ENCODE measurements at places on chromosomes 4 and X.

DNA sequence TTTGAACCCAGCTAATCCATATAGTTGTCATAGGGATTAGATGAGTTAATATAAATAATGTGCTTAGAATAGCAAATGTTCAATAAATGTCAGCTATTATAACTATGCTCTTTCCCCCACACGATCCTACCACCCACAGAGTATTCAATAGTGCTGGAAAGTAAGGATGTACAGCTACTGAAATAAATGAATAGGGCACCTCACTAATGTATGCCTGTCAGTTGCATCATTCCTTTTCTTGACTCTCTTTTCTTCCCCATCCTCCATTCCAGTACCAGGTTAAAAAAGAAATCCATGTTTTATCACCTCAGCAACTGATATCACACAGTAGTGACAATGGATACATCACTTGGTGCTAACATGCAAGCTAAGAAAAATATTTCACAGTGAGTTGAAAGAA is 42.8 kb upstream of the GPM6B start:
- no peak for DNase-seq

- no peak for DNase-seq
These were observed 13.7 kb downstream of the SCD5 start for GRCh38 chr4:82784681-82785610.

DNA sequence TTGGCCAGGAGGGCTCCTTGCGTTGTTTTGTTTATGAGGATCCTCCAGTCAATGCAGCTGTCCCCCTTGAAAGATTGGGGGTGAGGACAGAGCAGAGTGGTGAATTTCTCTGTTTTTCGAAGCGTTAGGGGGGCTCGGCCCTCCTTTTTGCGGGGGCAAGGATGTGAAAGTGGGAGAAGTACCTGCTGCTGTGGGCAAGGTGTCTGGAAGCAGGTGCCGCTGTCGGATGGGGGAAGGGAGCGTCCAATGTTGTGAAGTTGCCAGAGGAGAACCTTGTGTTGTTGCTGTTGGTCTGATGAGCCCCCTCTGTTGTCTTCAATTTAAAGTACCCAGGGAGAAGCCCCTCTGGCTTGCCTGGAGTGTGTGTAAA is 613 bp downstream of the GLRB start:
- DNase-seq = no peak

DNA sequence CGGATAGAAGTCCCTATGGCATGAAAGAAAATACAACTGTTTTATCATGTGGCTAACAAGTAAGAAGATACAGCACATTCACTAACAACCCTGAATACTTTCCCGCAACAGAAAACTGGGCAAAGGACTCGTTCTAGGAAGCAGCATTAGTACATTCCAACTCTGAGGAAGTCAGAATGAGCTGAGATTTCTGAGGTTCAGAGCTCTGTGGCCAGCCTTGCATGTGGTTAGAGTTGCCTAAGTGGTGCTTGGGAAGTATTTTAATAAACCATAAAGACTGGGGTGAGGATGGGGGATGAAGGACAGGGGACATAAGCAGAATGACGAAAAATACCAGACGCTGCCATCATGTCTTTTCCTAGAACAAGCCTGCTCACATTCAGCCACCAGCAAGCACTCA is 82.2 kb downstream of the EFHC2 start:
- DNase-seq = no peak

DNA sequence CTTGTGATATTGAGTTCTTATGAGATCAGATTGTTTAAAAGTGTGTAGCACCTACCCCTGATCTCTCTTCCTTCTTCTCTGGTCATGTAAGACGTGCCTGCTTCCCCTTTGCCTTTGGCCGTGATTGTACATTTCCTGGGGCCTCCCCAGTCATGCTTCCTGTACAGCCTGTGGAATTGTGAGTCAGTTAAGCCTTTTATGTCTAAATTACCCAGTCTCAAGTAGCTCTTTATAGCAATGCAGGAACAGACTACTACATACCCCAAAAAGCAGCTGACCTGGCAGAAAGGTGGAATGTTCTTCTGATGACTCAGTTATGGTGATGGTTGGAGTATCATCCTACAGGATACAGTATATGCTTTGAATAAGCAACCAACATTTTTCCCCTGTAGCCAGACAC is 11.4 kb upstream of the MCUB start:
- DNase-seq = no peak

GRCh38 chrX:40263014-40263560 is 165.3 kb upstream of the BCOR start:
- DNase-seq = no peak

DNA sequence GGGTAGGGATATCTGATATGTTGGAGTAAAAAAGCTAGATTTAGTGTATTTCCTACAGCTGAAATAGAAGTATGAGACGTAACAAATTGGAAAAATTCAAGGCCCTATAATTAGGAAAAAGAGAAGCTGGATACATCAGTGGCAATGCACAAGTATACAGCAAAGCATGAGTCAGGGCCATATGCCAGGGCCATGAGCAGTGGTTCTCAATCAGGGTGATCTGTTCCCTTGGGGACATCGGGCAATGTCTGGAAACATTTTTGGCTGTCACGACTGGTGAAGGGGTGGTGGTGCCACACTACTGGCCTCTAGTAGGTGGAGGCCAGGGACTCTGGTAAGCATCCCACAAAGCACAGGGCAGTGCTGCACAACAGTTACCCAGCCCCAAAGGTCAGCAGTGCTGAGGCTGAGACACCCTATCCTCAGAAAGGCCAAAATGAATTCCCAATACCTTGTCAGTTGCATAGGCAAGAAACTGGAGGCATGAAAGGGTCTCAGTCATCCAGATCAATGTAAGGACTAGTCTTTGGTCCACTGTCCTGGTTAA is 36.8 kb upstream of the NAP1L5 start:
- DNase-seq = no peak

GRCh38 chr4:110637408-110638088 is 14.7 kb upstream of the PITX2 start:
- DNase-seq = no peak

GRCh38 chr4:67928546-67928945 is 34.7 kb downstream of the TMPRSS11A start:
- DNase-seq = no peak

DNA sequence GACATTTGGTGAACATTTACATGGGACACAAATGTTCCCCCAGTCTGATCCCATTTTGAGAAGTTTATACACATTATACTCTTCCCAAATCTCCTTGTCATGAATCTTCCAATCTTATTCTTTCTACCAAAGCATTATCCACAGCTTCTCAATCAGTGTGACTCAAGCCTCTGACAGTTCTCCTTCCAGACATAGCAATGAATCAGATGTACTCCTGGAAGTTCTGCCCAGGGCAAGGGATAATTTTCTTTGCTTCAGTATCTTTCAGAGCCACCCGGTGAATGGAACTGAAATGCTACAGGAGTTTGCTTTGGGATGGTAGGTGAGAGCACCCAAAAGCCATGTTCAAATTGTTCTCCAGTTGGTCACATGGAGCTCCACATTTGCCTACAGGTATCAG is 145.5 kb downstream of the ANXA5 start:
- DNase-seq = no peak

GRCh38 chr4:169933531-169933930 is 92.7 kb downstream of the MFAP3L start:
- no peak for DNase-seq

DNA sequence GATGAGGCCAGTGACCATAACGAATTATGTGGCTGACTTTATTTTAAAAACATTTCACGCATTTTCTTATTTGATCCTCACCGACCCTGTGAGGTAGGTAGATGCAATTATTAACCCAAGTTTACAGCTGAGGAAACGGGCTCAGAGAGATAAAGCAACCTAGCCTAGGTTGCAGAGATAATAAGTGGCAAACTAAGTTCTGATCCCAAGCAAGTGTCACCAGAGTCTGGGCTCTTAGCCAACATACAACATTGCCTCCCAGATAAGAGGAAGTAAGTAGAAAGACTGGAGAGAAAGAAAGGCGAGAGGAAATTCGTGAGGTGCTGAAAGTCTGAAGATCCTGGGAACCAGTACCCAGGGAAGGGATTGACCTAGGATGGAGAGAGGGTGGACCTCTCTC is 77.4 kb upstream of the GPR50 start:
- DNase-seq = no peak

DNA sequence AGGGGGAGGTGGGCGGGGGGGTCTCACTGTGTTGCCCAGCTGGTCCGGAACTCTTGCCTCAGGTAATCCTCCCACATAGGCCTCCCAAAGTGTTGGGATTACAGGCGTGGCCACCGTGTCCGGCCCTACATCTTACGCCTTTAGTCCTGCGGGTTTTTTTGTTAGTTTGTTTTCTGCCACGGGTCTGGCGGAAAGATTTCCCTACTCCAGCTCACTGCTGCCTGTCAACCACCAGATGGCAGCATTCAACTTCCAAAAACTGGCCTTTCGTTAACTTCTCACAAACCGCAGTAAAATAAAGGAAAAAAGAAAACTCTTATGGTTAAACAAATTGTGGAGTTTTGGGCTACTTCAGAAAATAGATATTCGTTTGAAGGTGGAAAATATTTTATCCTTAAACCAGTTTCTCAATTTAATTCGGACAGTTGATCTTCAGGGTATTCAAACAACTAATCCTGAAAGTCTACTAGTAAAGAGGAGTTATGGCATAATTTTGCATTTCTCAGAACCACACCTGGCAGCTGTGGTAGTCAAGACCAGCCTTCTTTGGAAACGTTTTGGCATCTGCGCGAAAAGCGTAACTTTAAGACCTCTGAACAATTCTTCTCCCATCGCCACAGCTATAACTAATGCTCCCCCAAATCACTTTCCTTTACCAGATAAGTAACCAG is 41.1 kb downstream of the LUZP4 start:
- no peak for DNase-seq

DNA sequence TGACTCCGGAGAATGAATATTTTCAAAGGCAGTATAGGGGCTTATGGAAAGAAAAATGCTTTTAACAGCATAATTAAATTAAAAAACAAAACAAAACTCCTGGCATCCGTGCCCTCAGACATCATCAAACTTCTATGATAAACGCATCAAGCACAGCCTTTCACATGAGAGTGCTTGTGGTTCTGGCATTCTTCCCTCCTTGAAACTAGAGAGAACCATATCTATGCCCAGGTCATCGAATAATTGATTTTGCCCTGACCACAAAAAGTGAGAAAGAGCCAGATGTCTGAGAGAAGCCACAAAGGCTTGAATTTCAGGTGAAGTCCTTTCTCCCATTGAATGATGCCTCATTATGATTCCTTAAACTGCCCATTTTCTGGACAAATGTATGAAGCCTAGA is 286.8 kb downstream of the CBLL2 start:
- no peak for DNase-seq

DNA sequence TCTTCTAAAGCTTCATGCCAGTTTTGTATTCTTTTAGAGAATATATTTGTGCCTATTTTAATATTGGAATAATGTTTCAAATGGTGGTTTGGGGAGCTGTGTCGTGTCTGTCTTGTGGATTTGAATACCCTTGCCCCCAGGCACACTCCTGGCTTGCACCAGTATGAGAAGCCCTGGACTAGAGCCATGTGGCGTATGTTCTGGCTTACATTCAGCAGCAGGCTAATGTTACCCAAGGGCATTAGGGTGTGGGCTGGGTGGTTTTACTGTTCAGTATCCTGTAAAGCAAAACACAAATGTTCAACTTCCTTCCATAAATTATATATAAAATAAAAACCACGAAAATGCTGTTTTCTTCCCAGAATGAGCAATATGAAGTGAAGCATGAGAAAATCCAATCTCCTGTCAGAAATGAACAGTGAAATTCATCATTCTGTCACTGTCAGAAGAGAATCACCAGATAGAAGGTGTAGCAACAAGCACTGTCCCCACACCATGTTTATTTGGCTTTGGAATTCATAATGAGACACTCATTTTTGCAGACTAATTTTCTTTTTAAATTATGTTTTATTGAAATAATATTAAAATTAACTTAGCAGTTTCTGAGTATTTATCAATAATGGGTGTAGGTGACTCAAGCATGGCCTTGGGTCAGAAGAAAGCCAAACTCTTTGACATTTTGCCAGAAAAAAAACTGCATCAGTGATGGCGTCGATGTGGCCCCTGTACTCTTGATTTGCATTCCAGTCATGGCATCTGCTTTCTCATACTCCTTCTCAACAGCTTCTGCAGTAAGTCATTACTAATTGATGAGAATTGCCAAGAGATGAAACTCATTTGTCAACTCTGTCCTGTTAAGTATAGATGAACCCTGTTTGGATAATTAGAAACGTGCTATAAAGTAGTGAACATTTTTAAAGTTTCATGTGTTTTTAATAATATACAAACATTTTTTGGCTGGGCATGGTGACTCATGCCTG is 43.8 kb downstream of the WWC2 start:
- DNase-seq = no peak

- no peak for DNase-seq
These were observed 457.9 kb upstream of the CTSO start for GRCh38 chr4:156411531-156411930.

DNA sequence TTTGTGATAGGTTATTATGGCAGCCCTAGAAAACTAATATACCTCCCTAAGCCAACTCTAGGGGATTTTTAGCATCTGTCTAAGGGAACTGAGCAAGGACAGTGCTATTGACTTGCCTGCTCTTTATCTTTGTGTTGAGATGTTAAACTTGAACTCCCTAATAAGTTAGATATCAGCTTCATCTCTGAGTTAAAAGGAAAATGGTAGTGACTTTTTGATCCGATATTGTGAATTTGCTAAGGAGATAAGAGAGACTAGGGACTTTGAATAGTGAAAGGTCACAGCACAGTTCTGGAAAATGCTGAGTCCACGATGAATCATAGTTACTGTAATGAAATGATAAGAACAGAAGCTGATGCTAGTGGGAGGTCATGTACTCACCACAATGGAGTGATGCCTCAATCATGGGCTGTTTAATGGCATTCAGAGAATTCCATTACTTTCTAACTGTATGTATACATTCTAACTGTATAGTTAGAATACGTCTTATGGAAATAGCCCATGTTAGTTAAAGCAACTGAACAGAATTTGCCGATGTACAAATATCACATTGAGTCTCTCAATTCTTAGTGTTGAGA is 147.2 kb downstream of the GLRA3 start:
- no peak for DNase-seq

DNA sequence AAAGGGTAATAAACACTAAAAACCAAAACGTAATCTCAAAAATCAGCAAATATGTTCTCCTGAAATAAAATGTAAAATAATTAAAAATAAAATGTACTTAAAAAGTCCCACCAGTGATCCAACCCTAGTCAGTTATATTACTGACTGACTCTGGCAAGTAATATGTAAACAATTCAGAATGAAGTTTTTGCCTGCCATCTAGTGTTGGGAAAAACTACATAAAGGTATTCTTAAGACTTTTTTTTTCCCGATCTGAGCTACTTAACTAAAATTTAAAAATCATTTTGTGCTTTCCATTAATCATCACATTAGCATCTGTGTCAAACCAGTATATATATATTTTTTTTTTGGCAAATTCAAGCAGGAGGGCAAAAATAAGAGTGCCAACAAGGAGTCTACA is 24.0 kb downstream of the RCHY1 start:
- no peak for DNase-seq

GRCh38 chr4:138673053-138673452 is 342.5 kb upstream of the NOCT start:
- no peak for DNase-seq

DNA sequence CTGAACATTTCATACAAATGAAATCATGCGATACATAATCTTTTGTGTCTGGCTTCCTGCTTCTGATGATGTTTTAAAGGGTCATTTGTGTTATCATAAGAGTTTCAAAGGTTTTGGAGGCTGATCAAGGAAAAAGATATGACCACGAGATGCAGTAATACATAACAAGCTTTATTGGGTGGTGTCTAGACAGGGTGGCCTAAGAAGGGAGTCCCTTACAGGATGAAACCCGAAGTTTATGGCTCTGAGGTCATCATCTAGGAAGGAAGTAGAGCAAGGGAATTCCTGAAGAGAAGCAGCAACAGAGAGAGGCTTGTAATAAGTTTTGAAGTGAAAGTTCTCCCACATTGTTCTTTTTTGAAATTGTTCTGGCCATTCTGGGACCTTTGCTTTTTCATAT is 40.8 kb upstream of the SOD3 start:
- no peak for DNase-seq
